Left lung (tissue), 14 donors: ENCODE measurements at places on chromosomes 11 and 22. TPM values are rescaled to one million over a fixed set of nuclear protein-coding genes. Genes with fewer than 3 reads are reported as not detected.

GRCh38 chr22:31968022-31968421 is 23.7 kb downstream of the YWHAH start:
- no peak overlapping the region for H3K27ac ChIP-seq
- H3K27me3 ChIP-seq: no peaks in the 10 kb centered on the region
- H3K4me3 ChIP-seq: no peak overlapping the region

The ENTHD1 gene
- not detected for polyA plus RNA-seq

DNA sequence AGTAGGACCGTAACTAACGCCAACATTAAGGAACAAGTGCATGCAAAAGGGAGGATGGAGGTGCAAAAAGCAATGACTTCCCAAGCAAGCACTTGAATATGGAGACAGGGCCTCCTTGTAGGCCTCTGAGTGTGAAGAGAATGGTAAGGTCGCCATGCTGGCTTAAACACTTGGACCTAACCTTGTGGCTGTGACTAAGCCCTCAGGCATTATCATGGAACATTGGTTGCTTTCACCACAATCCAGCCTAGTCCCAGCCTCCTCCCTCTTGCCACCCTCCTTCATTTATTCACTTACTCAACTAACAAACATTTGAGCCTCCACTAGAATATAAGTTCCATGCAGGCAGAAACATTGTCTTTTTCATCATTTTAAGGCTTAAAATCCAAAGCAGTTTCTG is 11.9 kb upstream of the SYTL2 start:
- no peaks in the 10 kb centered on the region for H3K27me3 ChIP-seq
- no peak overlapping the region for H3K27ac ChIP-seq
- H3K4me3 ChIP-seq: no peak overlapping the region
- H3K36me3 ChIP-seq: no peaks in the 10 kb centered on the region
- DNase-seq: no peak

- H3K36me3 ChIP-seq: no peaks in the 10 kb centered on the region
- no peaks in the 10 kb centered on the region for H3K27me3 ChIP-seq
- no peak overlapping the region for H3K27ac ChIP-seq
- no peak for DNase-seq
- H3K4me3 ChIP-seq: no peak overlapping the region
Measured at GRCh38 chr11:22903782-22904181, 43.5 kb upstream of the CCDC179 start.

DNA sequence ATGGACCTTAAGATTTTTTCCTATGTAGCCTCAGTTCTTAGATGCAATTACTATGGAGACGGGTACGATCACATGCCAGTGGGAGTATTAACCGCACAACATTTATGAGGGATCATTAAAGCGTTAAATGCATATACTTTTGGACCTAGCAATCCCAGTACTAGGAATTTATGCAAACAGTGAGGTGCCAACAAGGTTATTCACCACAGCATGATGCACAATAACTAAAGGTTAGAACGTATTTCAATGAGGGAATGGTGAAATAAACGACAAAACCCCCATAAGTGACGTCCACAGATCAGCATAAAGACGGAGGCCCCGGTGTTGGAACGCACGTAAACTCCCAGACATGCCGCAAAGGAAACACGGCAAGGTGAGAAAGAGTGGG is 539 bp downstream of the SIRT3 start:
- no peak for DNase-seq
- H3K27ac ChIP-seq: peak overlapping the region; percentile 80
- peaks cover 20% of the 10 kb centered on the region for H3K36me3 ChIP-seq
- peak overlapping the region; percentile 99 for H3K4me3 ChIP-seq
- H3K4me1 ChIP-seq: peaks cover 12% of the 10 kb centered on the region

- no peaks in the 10 kb centered on the region for H3K36me3 ChIP-seq
- H3K4me1 ChIP-seq: no peaks in the 10 kb centered on the region
- H3K27ac ChIP-seq: no peak overlapping the region
- H3K4me3 ChIP-seq: no peak overlapping the region
Measured at GRCh38 chr11:29006668-29007067, 898.5 kb downstream of the METTL15 start.

The MMP13 gene
- polyA plus RNA-seq: not detected

The CEND1 gene
- 0.20 TPM for polyA plus RNA-seq

The IL18BP gene
- 10.0 TPM for polyA plus RNA-seq

The OR56A1 gene
- polyA plus RNA-seq: not detected

The CRACR2B gene
- 14.2 TPM for polyA plus RNA-seq

The SHISAL1 gene
- polyA plus RNA-seq: 1.2 TPM

The OR10D3 gene
- polyA plus RNA-seq: not detected

DNA sequence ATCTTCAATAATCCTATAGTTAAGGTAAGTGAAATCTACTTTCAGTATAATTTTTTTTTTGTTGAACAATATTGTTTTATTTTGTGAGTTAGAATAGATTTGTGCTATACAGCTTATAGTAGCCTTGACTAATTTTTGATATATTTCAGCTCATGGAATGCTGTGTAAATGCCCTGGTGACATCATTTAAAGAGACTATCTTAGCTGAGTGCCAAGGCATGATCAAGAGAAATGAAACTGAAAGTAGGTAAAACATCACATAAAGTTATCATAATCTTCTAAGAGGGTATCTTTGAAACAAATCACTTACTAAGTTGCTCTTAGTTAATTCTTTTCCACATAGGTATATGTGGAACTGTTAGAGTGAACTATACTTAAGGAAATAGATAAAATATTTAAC is 51.4 kb upstream of the ACAT1 start:
- H3K27ac ChIP-seq: no peak overlapping the region
- H3K36me3 ChIP-seq: no peaks in the 10 kb centered on the region
- no peak overlapping the region for H3K4me3 ChIP-seq
- H3K4me1 ChIP-seq: no peaks in the 10 kb centered on the region

DNA sequence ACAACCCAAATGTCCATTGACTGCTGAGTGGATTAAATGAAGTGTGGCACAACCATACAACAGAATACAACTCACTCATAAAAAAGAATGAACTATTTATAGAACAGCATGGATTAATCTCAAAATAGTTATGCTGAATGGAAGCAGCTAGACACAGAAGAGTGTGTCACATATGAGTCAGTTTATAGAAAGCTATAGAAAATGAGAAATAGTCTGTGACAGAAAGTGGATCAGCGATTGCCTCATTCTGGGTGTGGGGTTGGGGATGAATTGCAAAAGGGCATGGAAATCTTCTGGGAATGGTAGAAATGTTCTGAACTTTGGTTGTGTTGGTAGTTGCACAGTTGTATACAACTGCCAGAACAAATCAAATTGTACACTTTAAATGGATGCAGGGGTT is 37.4 kb downstream of the PRR5L start:
- no peaks in the 10 kb centered on the region for H3K4me1 ChIP-seq
- no peak for DNase-seq
- H3K27me3 ChIP-seq: no peaks in the 10 kb centered on the region
- no peak overlapping the region for H3K4me3 ChIP-seq

DNA sequence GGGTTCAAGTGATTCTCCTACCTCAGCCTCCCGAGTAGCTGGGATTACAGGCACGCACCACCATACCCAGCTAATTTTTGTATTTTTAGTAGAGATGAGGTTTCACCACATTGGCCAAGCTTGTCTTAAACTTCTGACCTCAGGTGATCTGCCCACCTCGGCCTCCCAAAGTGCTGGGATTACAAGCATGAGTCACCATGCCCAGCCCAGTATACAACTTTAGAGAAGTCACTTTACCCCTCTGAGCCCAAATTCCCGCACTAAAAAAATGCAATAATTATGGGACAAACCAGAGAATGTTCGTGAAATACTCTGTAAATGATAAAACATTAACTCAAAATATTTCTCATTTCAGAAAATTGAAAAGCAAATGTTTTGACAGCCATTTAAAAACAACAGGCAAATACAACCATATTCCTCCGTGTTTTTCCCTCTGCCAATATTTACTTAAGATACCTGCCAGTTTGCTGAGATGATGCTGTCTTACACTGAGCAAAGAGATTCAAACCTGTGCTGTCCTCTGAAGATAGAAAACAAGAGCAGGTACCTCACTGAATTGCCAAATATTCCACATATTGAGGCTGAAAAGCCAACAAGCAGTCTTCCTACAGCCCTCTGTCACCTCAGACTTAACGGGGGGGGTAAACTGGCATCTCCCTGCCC is 9.6 kb downstream of the PLEKHA7 start:
- no peaks in the 10 kb centered on the region for H3K4me1 ChIP-seq
- no peaks in the 10 kb centered on the region for H3K27me3 ChIP-seq
- no peak overlapping the region for H3K4me3 ChIP-seq
- no peak for DNase-seq
- H3K27ac ChIP-seq: no peak overlapping the region
- no peaks in the 10 kb centered on the region for H3K36me3 ChIP-seq

DNA sequence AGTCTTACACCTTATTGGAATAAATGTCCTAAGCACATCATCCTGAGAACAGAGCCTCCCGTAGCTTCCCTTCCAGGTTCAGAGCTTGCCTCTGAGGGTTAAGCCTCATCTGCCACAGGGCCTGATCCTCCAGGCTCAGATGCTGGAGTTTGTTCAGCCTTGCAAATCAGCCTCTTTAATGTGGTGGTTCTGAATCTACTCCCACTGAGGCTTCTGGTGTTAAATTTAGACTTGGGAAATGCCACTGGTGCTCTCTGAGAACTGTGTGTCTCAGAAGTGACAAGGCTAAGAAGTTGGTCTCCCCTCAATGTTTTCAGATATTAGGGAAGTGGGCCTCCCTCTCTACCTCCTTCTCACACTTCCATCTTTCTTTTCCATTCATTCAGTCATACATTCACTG is 68.7 kb downstream of the CCDC81 start:
- no peak overlapping the region for H3K4me3 ChIP-seq
- no peaks in the 10 kb centered on the region for H3K27me3 ChIP-seq
- no peaks in the 10 kb centered on the region for H3K4me1 ChIP-seq
- H3K36me3 ChIP-seq: peaks cover 10% of the 10 kb centered on the region
- DNase-seq: no peak

DNA sequence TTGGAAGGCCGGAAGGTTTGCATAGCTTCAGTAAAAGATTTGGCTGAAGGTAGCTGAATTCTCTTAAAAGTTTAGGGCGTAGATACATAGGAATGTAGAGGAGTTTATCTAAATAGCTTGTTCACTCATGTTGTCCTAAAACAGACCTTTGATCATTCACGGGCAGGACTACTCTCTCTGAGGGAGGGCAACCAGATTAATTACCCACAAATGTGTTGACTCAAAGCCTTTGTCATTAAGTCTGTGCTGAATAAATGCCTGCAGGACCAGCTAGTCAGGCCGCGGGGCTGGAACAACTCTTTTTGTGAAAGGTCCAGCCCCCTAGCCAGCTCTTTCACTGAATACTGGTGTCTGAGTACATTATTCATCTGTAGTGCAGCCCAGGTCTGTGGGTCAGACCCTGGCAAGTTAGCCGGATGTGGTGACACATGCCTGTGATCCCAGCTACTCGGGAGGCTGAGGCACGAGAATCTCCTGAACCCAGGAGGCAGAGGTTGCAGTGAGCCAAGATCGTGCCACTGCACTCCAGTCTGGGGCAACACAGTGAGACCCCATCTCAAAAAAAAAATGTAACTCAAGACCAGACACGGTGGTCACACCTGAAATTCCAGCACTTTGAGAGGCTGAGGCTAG is 2.8 kb upstream of the FADD start:
- no peak overlapping the region for H3K4me3 ChIP-seq
- no peaks in the 10 kb centered on the region for H3K36me3 ChIP-seq
- DNase-seq: no peak
- no peaks in the 10 kb centered on the region for H3K27me3 ChIP-seq
- no peak overlapping the region for H3K27ac ChIP-seq

The BTG4 gene
- polyA plus RNA-seq: not detected

DNA sequence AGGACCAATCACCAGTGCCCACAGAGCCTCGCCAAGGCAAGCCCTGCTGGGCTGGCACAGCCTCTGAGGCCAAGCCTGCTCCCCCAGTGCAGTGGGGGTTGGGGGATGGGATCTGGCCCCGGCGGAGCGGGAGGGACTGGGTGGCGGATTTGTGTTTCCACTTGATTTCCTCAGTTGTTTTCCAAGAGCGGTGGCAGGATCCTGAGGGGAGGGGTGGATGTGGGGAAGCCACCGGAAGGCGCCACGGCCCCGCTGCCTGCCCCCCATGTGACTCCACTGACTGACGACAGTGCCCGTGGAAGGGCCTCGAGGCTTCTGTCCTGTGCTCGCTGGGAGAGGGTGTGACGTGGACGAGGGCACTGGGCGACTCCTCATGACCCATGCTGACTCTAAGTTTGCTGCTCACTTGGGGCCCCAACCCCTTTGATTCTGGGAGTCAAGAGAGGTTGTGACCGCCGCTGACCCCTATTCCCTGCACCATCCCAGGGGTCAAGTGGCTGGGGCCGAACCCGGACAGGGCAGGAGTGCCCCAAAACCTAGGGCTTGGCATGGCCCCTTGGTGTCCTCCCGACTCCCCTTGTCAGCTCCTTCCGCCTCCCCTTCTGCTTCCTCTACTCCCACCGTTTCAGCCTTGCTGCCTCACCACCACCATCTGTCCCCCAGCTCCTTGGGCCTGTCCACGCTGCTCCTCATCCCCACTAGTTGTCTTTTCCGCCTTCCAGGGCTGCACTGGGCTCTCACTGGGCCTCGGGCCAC is 23.5 kb upstream of the PICK1 start:
- DNase-seq: no peak
- no peak overlapping the region for H3K4me3 ChIP-seq
- no peaks in the 10 kb centered on the region for H3K27me3 ChIP-seq
- H3K36me3 ChIP-seq: no peaks in the 10 kb centered on the region
- H3K4me1 ChIP-seq: peaks cover 24% of the 10 kb centered on the region
- peak overlapping the region; percentile 68 for H3K27ac ChIP-seq

GRCh38 chr22:46895753-46896152 is 133.3 kb downstream of the TBC1D22A start:
- H3K4me1 ChIP-seq: peaks cover 8% of the 10 kb centered on the region
- H3K4me3 ChIP-seq: no peak overlapping the region
- peak overlapping the region; percentile 1 for H3K27ac ChIP-seq
- peaks cover 36% of the 10 kb centered on the region for H3K36me3 ChIP-seq

GRCh38 chr11:70226183-70226582 is 23.1 kb downstream of the FADD start:
- no peak for DNase-seq
- H3K4me1 ChIP-seq: no peaks in the 10 kb centered on the region
- H3K27ac ChIP-seq: no peak overlapping the region

GRCh38 chr11:63942803-63943202 is 4.0 kb downstream of the NAA40 start:
- no peak for DNase-seq
- H3K4me3 ChIP-seq: no peak overlapping the region
- H3K27ac ChIP-seq: no peak overlapping the region
- H3K36me3 ChIP-seq: no peaks in the 10 kb centered on the region

The SCGB1A1 gene
- polyA plus RNA-seq: 15.6 TPM

- H3K4me1 ChIP-seq: peaks cover 56% of the 10 kb centered on the region
- H3K36me3 ChIP-seq: no peaks in the 10 kb centered on the region
- no peak for DNase-seq
- no peaks in the 10 kb centered on the region for H3K27me3 ChIP-seq
Measured at GRCh38 chr22:50292643-50293440, 14.6 kb downstream of the PLXNB2 start.

The F2 gene
- 0.42 TPM for polyA plus RNA-seq

- no peak for DNase-seq
- H3K36me3 ChIP-seq: no peaks in the 10 kb centered on the region
- no peak overlapping the region for H3K27ac ChIP-seq
Measured at GRCh38 chr11:8060801-8061554, 20.0 kb upstream of the TUB start.

GRCh38 chr22:44109416-44109815 is 71.3 kb upstream of the PARVG start:
- no peaks in the 10 kb centered on the region for H3K27me3 ChIP-seq

GRCh38 chr11:120052196-120052775 is 85.6 kb downstream of the TRIM29 start:
- H3K4me3 ChIP-seq: no peak overlapping the region
- no peaks in the 10 kb centered on the region for H3K4me1 ChIP-seq
- H3K36me3 ChIP-seq: no peaks in the 10 kb centered on the region
- no peak overlapping the region for H3K27ac ChIP-seq
- no peak for DNase-seq
- H3K27me3 ChIP-seq: no peaks in the 10 kb centered on the region

GRCh38 chr11:69651834-69652620 is 11.1 kb downstream of the CCND1 start:
- DNase-seq: no peak
- H3K4me1 ChIP-seq: no peaks in the 10 kb centered on the region
- H3K36me3 ChIP-seq: no peaks in the 10 kb centered on the region
- no peaks in the 10 kb centered on the region for H3K27me3 ChIP-seq
